ENCODE measurements at places on chromosomes 7 and 10.

DNA sequence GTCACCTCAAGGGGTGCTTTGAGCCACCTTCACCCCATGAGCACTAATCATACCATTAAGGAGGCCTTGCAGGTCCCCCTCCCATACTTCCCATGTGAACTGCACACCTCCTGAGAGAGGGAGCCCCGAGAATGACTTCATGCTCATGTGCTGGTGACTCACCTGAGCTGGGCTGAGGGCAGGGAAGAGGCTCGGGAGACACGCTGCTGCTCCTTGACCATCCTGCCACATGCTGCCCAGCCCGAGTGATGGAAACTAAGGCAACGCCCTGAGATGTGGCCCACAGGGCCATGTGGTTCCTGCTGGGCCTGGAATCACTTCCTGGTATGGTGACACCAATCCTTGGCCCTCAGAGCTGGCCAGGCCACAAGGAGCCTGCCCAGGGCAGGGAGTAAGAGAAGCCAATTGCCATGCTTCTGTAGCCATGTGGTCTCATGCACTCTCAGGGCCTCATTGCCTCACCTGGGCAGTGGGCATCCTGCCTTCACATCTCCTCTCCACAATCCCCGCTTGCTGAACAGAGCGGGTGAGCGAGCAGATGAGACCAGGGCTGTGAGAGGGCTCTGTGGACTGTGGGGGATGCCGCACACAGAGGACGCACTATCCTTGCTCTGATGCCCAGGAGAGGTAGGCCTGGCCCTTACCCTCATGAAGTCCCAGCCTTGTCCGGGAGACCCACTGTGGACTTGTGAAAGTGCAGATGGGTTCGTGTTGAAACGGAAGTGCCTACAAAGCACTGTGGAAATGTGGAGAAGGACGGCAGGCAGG lies 18.3 kb upstream of the PPIF start:
- DNase-seq: no peak

- no peak for DNase-seq
Observed at GRCh38 chr7:157700231-157701005, 363.6 kb downstream of the DNAJB6 start.

GRCh38 chr10:37552881-37553280 lies 304.5 kb downstream of the ZNF248 start:
- DNase-seq: no peak

- DNase-seq: no peak
Observed at GRCh38 chr10:633279-634245, 55.9 kb downstream of the DIP2C start.

DNA sequence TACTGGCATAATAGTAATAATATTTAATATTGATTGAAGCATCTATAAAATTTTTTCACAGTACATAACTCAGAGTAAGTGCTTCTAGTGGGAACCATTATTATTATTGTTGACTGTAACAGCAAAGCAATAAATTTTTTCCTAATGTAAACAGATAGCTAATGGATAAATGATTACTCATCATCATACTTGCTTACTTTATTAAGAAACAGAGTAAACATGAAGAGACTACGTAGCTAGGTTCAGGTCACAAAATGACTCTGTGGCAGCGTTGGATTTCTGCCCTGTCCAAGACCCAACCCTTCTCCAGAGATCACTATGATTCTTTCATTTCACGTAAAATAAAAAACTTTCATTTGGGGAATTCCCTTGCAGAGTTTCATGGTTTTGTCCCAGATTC lies 8.3 kb upstream of the ABCB5 start:
- no peak for DNase-seq

GRCh38 chr10:103493916-103494877 lies 692 bp downstream of the NEURL1 start:
- DNase-seq: peak; percentile 49

GRCh38 chr7:51000956-51001355 lies 218.3 kb upstream of the GRB10 start:
- no peak for DNase-seq

GRCh38 chr10:22365233-22365632 lies 19.9 kb downstream of the SPAG6 start:
- DNase-seq: peak; percentile 41

GRCh38 chr10:35921866-35922350 lies 279.8 kb upstream of the FZD8 start:
- no peak for DNase-seq

DNA sequence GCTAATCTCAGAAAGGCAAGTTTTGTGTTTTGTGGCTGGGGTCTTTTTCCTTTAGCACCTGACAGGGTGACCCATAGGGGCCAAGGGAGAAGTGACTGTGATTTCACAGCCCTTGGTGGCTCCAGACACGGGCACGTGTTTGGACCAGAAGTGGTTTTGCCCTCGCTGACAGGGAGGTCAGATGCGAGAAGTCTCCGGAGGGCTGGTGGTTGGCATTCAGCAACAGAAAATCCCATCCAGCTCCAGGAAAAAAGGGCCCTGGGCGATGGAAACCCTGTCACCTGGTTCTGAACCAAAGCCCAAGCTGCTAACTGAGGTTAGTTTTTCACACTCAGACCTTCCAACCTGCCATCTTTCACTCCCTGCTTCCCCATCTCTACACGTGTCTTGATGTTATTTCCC lies 272.9 kb downstream of the TRIL start:
- peak; percentile 55 for DNase-seq

- DNase-seq: no peak
Observed at GRCh38 chr7:103389263-103389662, 41.8 kb downstream of the PSMC2 start.

All from B cell (primary cell).